ENCODE measurements at places on chromosomes 1 and 21.

DNA sequence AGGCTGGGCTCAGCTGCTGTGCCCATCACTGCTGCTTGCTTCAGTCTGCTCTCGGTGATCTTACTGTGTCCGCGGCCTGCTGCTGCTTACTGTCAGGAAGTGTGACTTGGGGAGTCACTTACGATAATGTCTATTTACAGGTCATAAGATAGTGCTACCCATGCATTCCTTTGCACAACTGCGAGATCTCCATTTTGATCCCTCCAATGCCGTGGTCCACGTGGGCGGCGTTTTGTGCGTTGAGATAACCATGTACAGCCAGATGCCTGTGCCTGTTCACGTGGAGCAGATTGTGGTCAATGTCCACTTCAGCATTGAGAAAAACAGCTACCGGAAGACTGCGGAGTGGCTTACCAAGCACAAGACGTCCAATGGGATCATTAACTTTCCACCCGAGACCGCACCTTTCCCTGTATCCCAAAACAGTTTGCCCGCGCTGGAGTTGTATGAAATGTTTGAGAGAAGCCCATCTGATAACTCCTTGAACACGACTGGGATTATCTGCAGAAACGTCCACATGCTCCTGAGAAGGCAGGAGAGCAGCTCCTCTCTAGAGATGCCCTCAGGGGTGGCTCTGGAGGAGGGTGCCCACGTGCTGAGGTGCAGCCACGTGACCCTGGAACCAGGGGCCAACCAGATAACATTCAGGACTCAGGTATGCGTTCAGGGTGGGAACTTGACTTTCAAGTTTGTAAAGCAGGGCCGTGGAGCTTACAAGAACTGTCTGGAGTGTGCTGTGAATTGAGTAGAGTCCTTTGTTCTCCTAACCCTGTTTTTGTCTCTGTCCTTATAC is 24.4 kb upstream of the PWP2 start:
- DNase-seq = no peak

- peak; percentile 23 for DNase-seq
Observed at GRCh38 chr1:240611619-240612480, at the start of gene GREM2. GREM2 (minus strand) TSS chr1:240612155; CDS start chr1:240493475, 118,680 bp downstream.

GRCh38 chr1:222736972-222737371 is at the start of gene FAM177B:
FAM177B (plus strand) TSS chr1:222737202; CDS start chr1:222746546, 9,344 bp downstream.
- no peak for DNase-seq

DNA sequence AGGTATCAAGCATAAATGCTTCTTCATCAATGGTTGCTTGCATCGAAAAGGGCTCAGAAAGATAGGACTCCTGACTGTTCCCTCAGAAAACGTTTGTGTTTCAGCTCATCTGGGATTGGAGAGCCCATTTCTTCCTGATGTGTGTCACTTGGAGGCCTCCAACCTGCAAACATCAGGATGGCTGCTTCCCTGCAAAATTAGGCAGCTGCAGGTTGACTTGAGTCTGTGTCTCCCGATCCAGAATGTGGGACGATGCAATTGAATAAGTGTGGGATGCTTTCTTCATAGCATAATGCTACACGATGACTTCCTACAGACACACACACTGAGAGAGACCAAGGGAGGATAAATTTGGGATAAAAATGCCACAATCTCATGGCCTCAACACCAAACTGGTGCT is 42.2 kb downstream of the OLIG1 start:
- DNase-seq = no peak

DNA sequence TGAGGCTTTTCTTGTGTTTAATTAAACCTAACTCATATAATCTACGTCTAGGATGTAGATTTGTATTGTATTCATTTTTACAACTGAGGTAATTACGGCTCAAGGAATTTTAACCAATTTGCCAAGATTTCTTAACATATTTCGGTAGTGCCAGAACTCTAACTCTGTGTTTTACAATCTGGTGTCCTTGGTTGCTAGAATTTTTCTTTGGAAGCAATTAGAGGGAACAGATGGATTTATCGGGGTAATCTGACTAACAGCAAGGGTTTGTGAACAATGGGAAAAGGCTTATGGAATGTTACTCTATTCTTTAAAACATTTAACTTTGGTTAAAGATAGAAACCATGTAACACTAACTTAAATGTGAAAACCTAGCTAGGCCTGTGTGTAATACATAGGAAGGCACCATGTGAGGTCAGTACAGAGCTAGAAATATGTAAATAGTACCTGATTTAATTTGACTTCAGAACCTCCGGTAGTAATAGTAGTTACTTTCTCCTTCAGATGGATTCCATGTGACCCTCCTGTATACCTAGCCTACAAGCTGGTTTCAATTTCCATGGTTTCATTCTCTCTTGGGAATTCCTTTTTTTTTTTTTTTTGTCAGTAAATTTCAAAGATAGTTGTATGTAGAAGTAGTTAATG is 1.2 kb downstream of the MTF2 start:
- peak; percentile 69 for DNase-seq

- no peak for DNase-seq
Observed at GRCh38 chr1:80639777-80640533, 1160.8 kb upstream of the ADGRL2 start.

DNA sequence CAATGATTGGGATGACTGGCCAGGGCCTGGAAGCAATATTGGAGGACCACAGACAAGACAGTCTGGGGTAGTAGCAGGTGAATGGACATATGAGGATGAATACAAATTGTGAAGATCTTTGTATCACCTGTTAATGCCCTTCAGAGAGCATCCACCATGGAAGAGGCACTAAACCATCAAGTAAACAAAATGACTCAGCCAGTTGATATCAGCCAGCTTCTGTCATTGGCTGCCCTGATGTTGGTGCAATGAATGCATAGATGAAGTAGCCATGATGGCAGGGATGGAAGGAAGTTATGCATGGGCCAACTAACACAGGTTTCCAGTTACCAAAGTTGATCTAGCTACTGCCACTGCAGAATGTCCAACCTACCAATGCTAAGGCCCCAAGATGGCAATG is 16.1 kb upstream of the ERI3 start:
- DNase-seq = no peak

DNA sequence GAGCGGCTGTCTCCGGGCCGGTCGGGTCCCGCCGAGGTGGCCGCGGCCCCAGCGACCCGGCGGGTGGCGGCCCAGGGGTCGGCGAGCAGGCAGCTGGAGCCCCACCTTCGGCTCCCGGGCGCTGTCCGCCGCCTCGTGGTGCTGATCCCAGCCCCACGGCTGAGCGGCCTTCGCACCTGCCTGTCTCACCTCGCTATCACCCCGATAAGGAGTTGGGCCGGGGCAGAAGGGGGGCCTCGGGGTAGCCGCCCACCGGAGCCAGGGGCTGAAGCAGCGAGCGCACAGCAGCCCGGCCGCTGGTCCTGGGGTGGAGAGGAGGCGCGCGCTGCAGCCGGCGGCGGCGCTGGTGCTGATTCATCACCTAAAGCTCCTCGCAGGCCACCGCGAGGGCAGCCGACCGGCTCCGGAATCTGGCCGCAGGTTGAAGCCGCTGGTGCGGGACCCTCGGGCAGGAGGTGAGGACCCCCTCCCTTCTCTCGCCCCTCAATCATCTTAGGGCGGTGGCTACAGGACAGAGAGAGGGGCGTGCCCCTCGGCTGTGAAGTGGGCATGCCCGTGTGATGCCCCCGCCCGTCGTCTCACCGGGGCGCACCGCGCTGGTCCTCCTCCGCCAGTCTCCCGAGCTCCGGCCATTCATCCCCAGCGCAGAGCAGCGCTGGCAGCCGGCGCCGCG is 575 bp downstream of the TRIM67 start:
- DNase-seq = no peak

DNA sequence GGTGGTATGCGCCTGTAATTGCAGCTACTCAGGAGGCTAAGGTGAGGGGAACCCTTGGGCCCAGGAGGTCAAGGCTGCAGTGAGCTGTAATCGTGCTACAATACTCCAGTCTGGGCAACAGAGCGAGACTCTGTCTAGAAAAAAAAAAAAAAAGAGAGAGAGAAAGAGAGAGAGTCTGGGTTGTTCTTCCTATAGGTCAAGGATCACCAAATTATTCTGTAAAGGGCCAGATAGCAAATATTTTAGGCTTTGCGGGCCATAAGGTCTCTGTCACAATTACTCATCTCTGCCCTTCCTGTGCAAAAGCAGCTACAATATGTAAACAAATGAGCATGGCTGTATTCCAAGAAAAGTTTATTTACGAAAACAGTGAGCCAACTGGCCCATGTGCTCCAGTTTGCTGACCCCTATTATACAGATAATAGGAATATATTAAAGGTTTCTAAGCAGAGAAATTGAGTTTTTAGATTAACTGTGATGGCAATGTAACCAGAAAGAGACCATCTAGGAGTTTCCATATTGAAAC is 2.1 kb downstream of the SASS6 start:
- DNase-seq = no peak

GRCh38 chr1:3292868-3293562 is 161.4 kb upstream of the ARHGEF16 start:
- no peak for DNase-seq

DNA sequence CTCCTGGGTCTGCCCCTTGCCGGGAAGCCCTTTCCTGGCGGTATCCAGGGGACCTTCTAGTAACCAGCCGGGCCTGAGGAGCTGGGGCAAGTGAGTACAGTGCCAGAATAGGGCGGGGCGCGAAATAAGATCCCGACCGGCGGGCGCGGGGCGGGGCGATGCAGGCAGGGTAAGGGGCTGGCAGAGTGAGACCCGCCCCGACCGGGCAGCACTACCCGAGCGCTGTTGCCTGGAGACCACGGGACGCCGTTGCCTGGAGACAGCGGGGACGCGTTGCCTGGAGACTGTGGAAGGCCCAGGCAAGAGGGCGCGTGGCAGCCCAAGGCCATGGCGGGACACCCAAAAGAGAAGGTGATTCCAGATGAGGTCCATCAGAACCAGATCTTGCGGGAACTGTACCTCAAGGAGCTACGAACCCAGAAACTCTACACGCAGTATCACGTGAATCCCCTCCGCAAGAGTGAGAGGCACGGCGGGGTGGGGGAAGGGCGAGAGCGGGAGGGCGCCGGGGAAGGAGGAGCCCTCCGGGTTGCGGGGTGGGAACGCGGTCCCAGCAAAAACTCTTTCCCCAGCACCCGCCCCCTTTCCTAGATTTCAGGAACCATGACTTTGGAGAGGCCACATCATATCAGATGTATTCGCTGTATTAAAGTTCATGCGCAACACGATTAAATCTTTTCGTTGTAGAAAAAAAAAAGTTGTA is 24.3 kb downstream of the EBNA1BP2 start:
- DNase-seq = peak; percentile 77

DNA sequence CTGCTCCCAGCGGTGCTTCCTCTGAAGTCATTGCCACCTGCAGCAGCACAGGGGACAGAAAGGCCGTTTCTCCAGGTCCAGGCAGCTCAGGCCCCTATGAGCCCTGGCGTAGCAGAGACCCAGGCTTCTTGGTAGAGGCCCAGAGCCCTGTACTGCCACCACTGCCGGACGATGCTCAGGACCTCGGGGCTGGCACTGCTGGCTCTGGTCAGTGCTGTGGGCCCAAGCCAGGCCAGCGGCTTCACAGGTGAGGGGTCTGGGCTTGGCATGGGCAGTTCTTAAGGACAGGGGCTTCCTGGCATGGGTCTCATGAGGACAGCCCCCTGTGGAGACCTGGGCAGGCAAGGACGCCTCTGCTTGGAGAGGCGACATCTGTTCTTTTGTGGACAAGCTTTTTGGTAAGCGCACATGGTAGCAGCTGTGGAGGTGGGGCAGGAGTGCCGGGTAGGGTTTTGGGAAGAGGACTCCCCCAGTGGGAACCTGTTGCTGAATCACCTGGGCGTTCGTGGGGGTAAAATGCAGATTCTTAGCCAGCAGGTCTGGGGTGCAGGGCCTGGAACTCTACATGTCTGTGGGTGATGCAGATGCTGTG is at the start of gene UMODL1:
UMODL1 (plus strand) TSS at position 172 of the 592 bp plus-strand sequence; CDS start at position 172, 0 bp downstream.
- DNase-seq = no peak

DNA sequence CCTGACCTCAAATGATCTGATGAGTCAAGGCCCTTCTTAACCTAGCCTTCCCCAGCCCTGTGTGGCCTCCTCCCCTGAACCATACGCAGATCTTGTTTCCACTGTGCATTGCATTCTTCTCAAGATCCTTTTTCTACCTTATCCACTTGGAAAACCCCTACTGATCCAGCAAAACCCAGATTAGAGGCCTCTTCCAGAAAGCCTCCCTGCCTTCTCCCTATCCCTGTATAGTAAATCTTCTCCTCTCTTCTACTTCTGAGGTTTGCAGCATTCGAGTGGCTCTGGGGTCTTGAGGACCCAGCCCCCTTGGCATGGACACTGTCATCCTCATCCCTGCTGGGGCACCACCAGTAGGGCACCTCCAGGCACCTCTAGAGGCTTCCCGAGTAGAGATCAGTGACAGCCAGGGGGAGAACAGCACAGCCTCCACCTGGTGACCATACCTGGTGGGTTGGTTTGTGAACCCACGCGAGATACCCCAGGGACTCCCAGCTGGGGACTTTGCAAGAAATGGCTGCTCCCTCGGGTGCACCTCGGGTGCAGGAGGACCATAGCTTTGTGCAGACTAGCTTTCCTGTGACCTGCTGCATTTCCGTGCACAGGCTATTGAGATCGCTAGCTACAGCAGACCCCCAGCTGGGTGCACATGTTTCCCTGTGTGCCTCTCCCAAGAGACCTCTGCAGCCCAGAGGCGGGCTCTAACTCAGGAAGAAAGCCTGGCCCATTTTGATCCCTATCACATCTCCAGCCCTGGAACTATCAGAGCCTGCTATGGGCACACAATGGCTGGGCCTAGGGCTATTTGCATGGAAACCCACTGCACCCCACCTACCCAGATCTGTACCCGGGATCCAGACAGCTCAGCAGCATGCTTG is 34.2 kb downstream of the MATN1 start:
- no peak for DNase-seq

DNA sequence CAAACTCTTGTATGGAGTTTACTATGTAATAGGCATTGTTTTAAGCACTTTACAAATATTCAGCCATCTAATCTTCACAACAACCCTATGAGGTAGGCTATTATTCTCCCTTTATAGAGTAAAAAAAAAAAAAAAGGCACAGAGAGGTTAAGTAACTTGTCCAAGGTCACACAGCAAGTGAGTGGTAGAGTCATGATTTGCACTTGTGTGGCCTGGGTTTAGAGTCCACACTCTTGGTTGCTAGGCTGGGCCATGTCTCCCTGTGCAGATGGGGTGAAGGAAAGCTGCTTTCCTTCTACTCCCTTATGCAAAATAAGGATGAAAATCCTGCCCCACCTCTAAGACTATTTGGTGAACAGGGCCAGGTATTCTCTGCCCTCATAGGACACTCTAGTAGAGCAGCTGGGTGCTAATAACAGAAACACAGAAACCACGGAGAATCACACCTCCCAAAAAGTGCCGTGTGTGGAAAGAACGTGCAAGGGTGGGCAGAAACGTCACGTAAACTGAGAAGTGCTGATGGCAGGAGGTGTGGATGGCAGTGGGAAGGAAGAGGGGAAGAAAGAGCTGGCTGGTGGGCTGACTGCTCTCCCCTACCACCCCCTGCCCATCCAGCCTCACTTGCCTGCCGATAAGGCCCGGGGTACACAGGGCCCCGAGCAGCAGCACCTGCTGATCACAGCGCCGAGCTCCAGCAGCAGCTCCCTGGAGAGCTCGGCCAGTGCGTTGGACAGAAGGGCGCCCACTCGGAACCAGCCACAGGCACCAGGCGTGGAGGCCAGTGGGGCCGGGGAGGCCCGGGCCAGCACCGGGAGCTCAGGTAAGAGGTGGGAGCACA is 28.3 kb upstream of the VPS13D start:
- no peak for DNase-seq

GRCh38 chr1:235995511-235995910 is 69.4 kb downstream of the NID1 start:
- no peak for DNase-seq

All from cerebellar cortex (tissue), 1 donor.